ENCODE measurements at places on chromosomes 5 and 9.

GRCh38 chr9:136608348-136609159, 54.2 kb upstream of the EGFL7 start:
- no peak overlapping the region for H3K4me3 ChIP-seq
- no peaks in the 10 kb centered on the region for H3K4me1 ChIP-seq
- no peak overlapping the region for H3K27ac ChIP-seq

DNA sequence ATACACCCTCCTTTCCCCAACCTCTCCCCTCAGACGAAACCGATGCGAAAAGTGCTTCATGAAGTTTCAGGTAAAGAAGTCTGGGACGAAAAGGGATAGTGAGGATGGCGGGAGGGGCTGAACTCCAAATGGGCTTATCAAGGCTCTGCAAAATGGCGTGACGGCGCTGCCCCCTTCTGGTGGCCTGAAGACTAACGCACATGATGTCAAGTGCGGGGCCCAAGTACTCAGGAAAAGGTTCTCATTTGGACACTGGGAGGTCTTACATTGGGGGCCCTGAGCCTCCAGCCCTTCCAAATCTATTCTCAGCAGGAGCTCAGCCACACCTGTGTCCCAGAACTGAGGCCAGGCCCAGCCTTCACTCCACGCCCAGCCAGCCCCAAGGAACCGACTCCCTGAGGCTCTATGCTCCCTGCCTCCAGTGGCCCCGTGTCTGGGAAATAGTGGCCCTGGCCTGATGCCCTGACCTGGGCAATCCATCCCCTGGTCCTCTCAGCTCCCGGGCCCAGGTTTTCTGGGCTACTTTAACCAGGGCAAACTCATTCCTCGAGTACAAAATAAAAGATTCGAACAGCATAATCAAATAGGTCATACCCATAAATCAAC, 119.9 kb downstream of the KCNIP1 start:
- no peaks in the 10 kb centered on the region for H3K36me3 ChIP-seq
- H3K27ac ChIP-seq = no peak overlapping the region
- peak; percentile 60 for DNase-seq
- no peak overlapping the region for H3K4me3 ChIP-seq
- H3K4me1 ChIP-seq = no peaks in the 10 kb centered on the region
- H3K27me3 ChIP-seq = no peaks in the 10 kb centered on the region

DNA sequence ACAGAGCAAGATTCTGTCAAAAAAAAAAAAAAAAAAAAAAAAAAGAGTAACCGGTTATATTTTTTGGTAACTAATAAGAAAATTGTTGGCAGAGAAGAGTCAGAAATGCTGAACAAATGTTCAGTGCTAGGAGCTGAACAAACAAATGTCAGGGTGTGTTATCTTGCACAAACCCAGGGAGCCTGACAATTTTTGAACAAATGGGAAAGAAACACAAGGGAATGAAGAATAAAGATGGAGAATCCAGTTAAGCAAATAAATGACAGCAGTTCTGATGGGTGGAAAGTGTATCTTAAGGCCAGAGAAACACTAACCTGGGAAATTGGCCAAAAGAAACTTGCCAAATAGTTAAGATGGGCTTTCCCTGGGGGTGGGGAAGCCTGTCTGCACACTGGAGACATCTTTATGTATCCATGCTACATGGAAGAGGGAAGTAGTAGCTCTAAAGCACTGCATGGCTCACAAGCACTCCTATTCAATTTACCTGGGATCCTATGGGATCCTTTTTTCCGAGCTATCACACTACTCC, 23.7 kb downstream of the KLHL3 start:
- no peaks in the 10 kb centered on the region for H3K27me3 ChIP-seq
- DNase-seq = no peak
- no peaks in the 10 kb centered on the region for H3K4me1 ChIP-seq
- no peak overlapping the region for H3K27ac ChIP-seq

DNA sequence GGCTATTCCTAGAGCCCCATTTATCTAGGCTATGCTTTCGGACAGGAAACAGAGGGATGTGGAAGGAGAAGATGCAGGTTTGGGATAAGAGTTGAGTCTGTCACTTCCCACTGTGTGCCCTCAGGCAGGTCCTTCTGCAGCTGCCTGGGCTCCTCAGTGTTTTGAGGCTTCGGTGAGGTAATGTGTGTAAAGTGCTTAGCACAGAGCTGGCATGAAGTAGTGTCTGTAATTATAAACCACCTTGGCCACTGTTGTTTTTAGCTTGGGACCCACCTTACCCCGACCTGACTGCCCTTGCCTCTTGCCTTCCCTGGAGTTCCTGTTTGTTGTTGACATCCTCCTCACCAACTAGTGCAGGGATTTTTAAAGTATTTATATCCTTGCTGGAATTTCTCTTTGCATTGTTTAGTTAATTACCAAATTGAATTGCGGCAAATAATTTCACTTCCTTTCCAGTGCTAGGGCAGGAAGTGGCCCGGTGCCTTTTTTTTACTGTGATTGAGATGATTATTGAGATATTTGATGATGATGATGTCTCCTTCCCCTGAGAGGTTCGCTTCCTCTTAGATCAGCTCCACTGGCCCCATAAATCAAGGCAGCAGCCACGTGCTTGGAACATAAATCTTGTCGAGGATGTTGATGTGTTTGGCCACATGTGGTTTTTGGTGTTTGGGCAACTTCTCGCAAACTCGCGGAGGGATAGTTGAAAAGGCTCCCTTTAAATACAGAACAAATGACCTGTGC, 38.3 kb upstream of the DAB2IP start:
- H3K36me3 ChIP-seq = no peaks in the 10 kb centered on the region
- H3K27ac ChIP-seq = no peak overlapping the region
- H3K4me1 ChIP-seq = peaks cover 9% of the 10 kb centered on the region
- peaks cover 39% of the 10 kb centered on the region for H3K27me3 ChIP-seq

GRCh38 chr5:56191656-56192055, 41.5 kb downstream of the ANKRD55 start:
- H3K27me3 ChIP-seq = no peaks in the 10 kb centered on the region
- no peak for DNase-seq
- H3K27ac ChIP-seq = no peak overlapping the region

- H3K4me1 ChIP-seq = no peaks in the 10 kb centered on the region
- no peak overlapping the region for H3K27ac ChIP-seq
- H3K36me3 ChIP-seq = no peaks in the 10 kb centered on the region
- no peaks in the 10 kb centered on the region for H3K27me3 ChIP-seq
- DNase-seq = no peak
Measured at GRCh38 chr9:16668734-16669295, 201.7 kb downstream of the BNC2 start.

DNA sequence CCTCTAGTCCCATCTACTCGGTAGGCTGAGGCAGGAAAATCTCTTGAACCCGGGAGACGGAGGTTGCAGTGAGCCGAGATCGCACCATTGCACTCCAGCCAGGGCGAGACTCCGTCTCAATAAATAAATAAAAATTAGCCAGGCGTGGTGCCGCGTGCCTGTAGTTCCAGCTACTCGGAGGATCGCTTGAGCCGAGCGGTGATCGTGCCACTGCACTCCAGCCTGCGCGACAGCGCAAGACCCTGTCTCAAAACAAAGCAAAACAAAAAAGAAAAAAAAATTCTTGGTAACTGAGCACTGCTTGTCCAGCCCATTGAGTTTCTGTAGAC, 710 bp upstream of the WDR55 start:
- H3K36me3 ChIP-seq = peaks cover 61% of the 10 kb centered on the region
- H3K27me3 ChIP-seq = no peaks in the 10 kb centered on the region
- H3K27ac ChIP-seq = peak overlapping the region; percentile 98
- H3K4me3 ChIP-seq = peak overlapping the region; percentile 99
- peaks cover 39% of the 10 kb centered on the region for H3K4me1 ChIP-seq
- DNase-seq = no peak

DNA sequence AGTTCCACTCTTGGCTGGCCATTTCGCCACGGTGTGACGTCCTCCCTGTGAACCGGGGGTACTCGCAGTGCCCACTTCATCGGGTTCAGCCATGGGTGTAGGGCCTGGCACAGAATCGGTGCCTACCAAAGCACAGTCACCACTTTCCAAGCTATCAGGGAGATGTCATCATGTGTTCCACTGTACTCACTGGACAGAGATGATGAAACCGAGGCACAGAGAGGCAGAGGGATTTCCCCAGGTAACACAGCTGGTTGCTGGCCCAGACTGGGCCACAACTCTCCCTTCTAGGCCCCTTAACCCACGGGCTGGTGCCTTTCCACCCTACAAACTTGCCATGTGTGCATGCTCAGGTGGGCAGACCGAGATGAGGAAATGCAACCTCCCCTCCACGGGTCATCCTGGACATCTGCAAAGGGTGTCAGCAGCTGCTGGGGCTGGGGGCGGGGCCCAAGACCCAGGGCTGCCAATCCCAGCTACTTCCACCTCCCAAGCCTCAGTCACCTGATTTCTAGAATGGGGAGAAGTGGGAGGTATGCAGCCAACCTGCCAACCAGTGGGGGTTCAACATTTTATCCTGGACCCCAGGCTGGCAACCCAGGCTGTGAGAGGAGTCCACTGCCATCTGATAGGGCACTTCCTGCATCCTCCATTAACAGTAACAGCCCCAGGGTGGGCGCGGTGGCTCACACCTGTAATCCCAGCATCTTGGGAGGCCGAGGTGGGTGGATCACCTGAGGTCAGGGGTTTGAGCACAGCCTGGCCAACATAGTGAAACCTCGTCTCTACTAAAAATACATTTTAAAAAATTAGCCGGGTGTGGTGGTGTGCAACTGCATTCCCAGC, 893 bp upstream of the SH2D3C start:
- H3K4me3 ChIP-seq = peak overlapping the region; percentile 99
- peaks cover 5% of the 10 kb centered on the region for H3K36me3 ChIP-seq
- peaks cover 70% of the 10 kb centered on the region for H3K4me1 ChIP-seq

- DNase-seq = no peak
- no peaks in the 10 kb centered on the region for H3K36me3 ChIP-seq
- no peak overlapping the region for H3K27ac ChIP-seq
- H3K27me3 ChIP-seq = no peaks in the 10 kb centered on the region
- H3K4me3 ChIP-seq = no peak overlapping the region
Measured at GRCh38 chr9:15570769-15571168, 17.9 kb downstream of the CCDC171 start.

DNA sequence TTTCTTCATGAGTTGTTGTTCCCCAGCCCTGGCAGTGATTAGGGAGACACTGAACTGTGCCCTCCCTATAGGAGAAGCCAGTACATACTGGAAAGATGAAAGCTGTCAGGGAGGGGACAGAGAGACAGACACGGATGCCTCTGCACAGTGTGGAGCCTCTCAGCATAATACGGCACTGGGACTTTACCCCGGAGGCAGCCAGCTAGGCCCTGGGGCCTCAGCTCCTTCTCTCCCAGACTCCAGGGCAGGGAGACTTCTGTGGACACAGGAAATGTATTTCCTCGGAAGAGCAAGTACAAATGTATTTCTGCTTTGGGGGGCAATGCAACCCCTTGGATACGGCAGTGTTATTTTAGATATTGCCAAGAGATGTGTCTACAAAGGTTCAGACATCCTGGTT, 62.0 kb downstream of the S1PR3 start:
- H3K27ac ChIP-seq = no peak overlapping the region
- H3K4me1 ChIP-seq = no peaks in the 10 kb centered on the region
- no peak overlapping the region for H3K4me3 ChIP-seq
- H3K36me3 ChIP-seq = no peaks in the 10 kb centered on the region
- no peak for DNase-seq

GRCh38 chr5:77064040-77064439, 23.0 kb downstream of the ZBED3 start:
- H3K27ac ChIP-seq = no peak overlapping the region
- H3K27me3 ChIP-seq = no peaks in the 10 kb centered on the region
- H3K4me3 ChIP-seq = no peak overlapping the region
- peaks cover 58% of the 10 kb centered on the region for H3K36me3 ChIP-seq
- peaks cover 3% of the 10 kb centered on the region for H3K4me1 ChIP-seq

GRCh38 chr5:136070486-136071285, 41.9 kb downstream of the TGFBI start:
- DNase-seq = no peak
- H3K36me3 ChIP-seq = no peaks in the 10 kb centered on the region
- H3K27me3 ChIP-seq = peaks cover 5% of the 10 kb centered on the region

All from activated naive CD8-positive, alpha-beta T cell treated with anti-CD3 and anti-CD28 coated beads, Interleukin-2, amount 50 U/mL, for 24 hours (primary cell).